ENCODE measurements at places on chromosomes 4 and X.

DNA sequence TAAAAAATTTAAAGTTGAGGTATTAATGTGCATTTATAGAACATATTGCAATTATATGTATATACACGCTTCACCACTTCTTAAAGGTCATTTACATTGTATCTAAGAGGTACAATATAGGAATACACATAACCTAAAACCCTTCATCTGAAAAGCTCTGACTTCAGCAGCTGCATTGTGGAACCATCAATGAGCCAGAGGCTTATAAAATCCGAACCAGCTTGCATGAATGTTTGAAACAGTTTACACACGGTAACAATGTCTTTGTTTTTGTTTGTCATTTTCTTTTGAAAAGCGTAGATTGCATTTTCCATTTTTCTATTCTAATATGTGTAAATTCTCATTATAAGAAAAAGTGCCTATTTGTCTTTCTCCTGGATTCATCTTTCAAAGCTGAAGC lies 221.6 kb downstream of the DCLK2 start:
- DNase-seq = no peak

- DNase-seq = no peak
Observed at GRCh38 chrX:45381841-45382240, 181.2 kb upstream of the DIPK2B start.

DNA sequence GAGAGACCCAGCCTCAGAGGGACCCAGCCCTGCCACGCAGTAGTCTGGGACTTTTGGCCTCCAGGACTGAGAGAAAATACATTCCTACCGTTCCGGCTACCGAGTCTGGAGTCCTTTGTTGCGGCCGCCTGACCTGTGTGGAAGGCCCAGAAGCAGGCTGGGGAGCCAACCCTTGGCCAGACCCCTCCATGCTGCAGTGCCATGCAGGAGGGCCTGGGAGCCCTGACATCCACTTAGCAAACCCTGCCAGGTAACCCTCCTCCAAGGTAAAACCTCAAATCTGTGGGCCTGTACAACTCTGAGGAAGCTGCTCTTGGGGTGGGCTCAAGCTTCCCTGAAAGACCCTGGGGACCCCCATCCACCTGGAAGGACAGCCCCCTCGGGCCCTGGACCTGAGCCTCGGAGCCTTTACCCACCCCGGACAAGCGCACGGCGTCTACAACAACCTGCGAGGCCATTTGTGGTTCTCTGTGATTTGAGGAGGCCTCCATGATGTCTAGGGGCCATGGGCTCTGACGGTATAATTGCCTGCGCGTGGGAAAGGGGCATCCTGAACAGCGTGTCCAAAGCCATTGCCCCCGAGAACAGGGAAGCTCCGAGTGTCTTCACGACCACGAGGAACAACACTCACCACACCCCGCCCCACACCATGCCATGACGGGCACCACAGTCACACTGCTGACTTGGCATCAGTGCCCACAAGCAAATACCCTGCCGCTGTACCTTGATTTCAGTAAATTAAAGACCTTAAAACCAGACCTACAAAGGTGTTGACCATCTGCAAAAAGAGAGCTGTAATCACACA lies 58.7 kb downstream of the ZFYVE28 start:
- no peak for DNase-seq

GRCh38 chr4:187795737-187796136 lies 199.8 kb upstream of the ZFP42 start:
- no peak for DNase-seq

DNA sequence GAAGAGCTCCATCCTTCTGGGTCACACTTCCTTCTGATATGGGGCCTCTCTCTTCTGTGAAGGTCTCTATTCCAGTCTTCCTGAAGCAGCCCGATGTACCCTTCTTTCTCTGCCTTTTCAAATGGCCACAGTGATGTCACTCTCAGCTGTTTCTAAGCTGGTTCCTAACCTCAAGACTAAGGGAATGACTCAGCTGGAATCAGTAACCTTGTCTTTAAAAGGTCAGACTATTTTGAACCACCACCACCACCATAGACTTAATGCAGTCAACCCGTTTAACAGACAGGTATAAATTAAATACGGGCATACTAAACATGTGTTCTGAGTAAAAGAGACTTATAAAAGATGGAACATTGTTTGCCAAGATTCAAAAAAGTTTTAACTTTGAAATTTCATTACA lies 121.0 kb downstream of the PPA2 start:
- no peak for DNase-seq

GRCh38 chr4:20752641-20753040 lies 52.4 kb downstream of the PACRGL start:
- no peak for DNase-seq

DNA sequence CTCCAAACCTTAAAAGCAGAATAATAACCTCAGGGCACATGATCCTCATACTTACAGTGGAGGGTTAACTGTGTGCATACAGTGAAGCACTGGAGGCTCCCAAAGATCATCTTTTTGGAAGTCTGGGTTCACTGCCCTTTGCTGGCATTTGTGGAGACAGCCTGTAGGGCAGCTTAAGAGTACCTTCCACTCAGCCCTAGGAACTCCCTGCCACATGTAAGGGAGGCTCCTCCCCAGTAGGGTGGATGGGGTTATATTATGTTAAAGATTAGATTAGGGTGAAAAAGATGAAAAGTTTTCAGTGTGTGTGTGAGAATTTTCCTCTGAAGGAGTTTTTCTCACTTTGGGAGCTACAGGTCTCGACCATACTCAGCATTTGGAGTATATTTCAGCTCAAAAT lies 388.4 kb downstream of the RAB28 start:
- no peak for DNase-seq

DNA sequence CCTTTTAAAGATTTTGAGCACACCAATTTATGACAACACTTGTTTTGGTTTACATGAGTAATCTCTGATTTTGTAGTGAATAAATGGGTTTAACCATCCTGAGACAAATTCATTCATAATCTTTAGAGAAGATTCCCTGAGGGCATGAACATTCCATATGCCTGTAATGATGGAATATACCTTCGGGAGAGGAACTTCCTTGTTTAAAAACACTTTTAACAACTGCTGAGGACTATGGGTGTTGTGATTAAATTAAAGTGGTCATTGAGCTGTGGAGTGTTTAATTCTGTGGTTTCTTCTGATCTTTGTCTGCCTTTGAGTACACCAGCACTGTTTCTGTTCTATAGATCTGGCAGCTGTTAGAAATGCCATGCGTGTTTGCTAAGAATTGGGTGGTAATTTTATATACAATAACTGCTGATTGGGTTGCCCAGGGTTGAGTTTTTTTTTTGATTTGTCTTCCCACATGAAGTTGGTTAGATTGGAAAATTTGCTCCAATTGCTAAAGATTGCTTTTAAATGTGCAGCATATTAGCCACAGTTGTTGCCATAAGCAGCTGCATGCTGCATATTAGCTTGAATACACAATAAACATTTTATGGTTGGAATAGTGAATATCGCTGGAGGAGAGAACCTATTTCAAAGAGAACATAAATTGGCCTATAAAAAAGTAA lies 86.8 kb downstream of the DCLK2 start:
- no peak for DNase-seq

- no peak for DNase-seq
Observed at GRCh38 chr4:55675196-55675793, 39.2 kb upstream of the NMU start.

DNA sequence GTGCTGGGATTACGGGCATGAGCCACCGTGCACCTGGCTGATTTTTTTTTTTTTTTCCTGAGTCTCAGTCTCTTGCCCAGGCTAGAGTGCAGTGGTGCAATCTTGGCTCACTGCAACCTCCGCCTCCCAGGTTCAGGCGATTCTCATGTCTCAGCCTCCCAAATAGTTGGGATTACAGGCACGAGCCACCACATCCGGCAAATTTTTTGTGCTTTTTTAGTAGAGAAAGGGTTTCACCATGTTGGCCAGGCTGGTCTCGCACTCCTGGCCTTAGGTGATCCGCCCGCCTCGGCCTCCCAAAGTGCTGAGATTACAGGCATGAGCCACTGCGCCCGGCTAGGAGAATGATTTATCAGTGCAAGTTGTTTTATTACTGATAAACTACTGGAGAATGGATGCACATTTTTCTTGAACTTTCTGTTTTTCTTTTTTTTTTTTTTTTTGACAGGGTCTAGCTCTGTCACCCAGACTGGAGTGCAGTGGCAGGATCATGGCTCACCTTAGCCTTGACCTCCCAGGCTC lies 39.7 kb upstream of the DHRSX start:
- DNase-seq = no peak

DNA sequence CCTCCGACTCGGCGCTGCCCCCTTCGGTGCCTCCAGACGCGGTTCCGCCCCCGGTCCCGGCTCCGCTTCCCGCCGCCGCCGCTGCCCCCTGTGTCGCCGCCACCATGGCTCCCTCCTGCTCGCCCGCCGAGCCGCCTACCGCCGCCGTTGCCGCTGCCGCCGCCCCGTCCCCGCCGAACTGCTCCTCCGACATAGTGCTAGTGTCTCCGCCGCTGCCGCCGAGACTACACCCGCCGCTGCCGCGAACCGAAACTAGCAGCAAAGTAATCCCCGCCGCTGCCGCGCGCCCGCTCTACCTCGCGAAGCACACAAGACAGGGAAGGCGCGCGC lies 340 bp downstream of the HNRNPD start:
- no peak for DNase-seq

DNA sequence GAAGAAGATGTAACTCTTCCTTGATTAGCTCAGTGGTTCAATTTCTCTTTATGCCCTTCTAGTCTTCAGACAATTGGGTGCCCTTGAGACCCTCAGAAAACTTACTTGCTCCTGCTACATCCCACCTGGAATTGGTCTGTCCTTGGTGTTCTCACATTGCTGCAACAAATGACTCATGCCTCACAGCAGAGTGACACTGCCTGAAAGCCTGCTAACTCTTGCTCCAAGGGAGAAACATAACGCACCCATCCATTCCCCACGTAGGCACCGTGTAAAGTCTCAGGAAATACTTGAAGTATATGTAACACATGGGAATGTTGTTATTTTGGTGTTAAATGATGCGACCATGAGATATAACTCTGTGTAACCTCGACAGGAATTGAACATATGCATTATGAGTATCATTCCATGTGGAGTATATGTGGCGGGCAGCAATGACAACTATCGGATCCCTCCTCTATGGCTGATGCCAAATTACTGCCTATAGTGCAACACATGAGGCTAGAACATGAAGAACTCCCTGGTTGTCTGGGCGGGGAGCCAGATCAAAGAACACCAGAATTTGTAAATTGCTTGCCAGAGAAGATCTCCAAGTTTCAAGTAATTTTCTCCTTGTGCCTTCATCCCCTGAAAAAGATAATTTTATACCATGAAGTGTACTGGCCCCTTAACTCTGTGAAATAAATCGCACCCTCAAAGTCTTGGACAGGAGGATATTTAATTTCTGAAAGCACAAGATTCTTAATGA lies 231.3 kb upstream of the STK26 start:
- DNase-seq = no peak

- DNase-seq = no peak
Observed at GRCh38 chr4:85707611-85708010, 232.7 kb downstream of the ARHGAP24 start.

Measured in stimulated activated CD8-positive, alpha-beta memory T cell treated with anti-CD3 and anti-CD28 coated beads, Interleukin-7, amount 100 ng/mL, for 4 hours (primary cell).